ENCODE measurements at places on chromosomes 4 and X.

GRCh38 chr4:189548484-189549125 is 392.1 kb upstream of the FRG1 start:
- no peak overlapping the region for H3K27ac ChIP-seq
- no peaks in the 10 kb centered on the region for H3K27me3 ChIP-seq
- H3K4me1 ChIP-seq, result no peaks in the 10 kb centered on the region
- no peak overlapping the region for H3K4me3 ChIP-seq

DNA sequence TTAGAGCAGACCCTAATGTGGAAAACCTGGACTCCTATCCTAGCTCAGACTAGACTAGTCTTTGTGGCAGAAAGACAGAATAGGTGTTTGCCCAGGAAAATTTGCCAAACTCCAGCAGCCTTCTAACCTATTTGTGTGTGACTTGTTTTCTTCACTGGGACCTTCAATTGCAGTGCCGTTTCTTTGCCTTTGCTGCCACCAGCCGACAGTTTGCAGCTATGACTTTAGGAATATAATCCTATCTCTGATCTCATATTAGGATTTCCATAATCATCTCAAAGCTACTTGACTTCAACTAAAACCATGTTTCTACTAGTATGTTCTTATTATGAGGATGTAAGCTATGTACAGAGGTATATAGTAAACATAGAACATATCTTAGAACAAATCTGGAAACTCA is 60.2 kb upstream of the PGAM4 start:
- DNase-seq, result peak; percentile 0
- H3K27me3 ChIP-seq, result no peaks in the 10 kb centered on the region
- no peak overlapping the region for H3K27ac ChIP-seq
- no peaks in the 10 kb centered on the region for H3K4me1 ChIP-seq

GRCh38 chr4:110851989-110852388 is 229.1 kb upstream of the PITX2 start:
- no peaks in the 10 kb centered on the region for H3K36me3 ChIP-seq
- no peak overlapping the region for H3K27ac ChIP-seq
- H3K4me1 ChIP-seq, result no peaks in the 10 kb centered on the region
- H3K4me3 ChIP-seq, result no peak overlapping the region

DNA sequence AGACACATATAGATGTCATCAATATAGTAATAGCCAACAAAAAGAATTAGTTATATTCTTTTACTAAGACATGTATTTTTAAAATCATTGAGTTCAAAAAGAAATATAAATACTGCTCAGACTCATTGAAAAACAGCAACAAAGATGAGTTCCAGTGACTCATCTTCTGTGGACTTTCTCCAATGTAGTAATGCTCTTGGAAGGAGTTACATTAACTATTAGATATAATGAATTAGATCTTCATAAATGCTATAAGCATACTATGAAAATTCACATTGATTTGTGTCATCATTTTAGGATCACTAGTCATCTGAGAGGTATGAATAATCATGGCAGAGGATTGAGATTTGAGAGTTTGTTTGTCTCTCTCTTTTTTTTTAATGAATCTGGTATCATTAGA is 547.8 kb upstream of the PCDH7 start:
- H3K36me3 ChIP-seq, result no peaks in the 10 kb centered on the region
- no peak for DNase-seq
- no peak overlapping the region for H3K4me3 ChIP-seq

GRCh38 chrX:19643203-19643602 is 127.9 kb upstream of the MAP3K15 start:
- DNase-seq, result no peak
- no peak overlapping the region for H3K4me3 ChIP-seq
- no peaks in the 10 kb centered on the region for H3K27me3 ChIP-seq
- H3K36me3 ChIP-seq, result no peaks in the 10 kb centered on the region
- H3K4me1 ChIP-seq, result no peaks in the 10 kb centered on the region

DNA sequence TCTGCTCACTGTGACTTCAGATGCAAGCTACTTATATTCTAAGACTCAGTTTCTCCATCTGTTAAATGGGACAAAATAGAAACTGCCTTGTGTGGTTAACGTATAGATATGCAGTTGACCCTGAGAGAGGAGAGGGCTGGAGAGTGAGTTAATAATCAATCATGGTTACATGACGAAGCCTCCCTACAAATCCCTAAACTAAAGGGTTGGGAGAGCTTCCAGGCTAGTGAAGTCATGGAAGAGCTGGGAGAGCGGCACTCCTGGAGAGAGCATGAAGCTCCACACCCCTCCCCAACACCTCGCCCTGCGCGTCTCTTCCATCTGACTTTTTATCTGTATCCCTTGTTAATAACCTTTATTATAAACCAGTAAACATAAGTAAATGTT is 138.5 kb upstream of the FAM9B start:
- no peak overlapping the region for H3K4me3 ChIP-seq
- no peaks in the 10 kb centered on the region for H3K27me3 ChIP-seq
- no peak overlapping the region for H3K27ac ChIP-seq
- no peaks in the 10 kb centered on the region for H3K36me3 ChIP-seq

GRCh38 chrX:138345801-138346200 is 365.7 kb downstream of the FGF13 start:
- no peaks in the 10 kb centered on the region for H3K4me1 ChIP-seq
- no peak for DNase-seq
- no peak overlapping the region for H3K27ac ChIP-seq
- no peaks in the 10 kb centered on the region for H3K36me3 ChIP-seq
- H3K4me3 ChIP-seq, result no peak overlapping the region

DNA sequence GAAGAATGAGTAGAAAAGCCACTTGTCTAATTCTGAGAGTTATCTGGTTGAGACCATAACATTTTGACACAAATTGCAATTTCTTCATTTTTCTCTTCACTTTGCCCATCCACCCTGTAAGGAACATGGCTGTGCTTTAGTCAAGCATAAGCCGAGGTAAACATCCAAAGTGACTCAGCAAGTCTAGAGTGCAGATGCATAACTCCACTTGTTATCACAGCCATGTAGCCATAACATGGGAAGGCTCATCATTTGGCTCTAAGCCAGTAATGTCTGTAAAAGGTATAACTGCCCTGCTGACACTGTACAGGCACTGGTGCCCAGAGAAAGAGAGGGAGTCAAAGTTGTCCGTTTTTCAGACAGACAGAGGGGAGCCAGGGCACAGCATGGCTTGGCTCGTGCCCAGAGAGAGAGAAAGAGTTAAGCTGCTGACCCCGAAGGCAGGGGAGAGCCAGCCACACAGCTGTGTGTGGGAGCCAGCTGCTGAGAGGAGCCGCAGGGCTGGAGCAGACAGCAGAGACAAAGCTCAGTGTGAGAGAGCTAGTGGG is 76.9 kb upstream of the EXOC1L start:
- H3K4me1 ChIP-seq, result no peaks in the 10 kb centered on the region
- peak; percentile 8 for DNase-seq

- no peaks in the 10 kb centered on the region for H3K4me1 ChIP-seq
- H3K27me3 ChIP-seq, result no peaks in the 10 kb centered on the region
- DNase-seq, result no peak
- H3K36me3 ChIP-seq, result no peaks in the 10 kb centered on the region
Measured at GRCh38 chr4:99404595-99405287, 30.4 kb downstream of the ADH7 start.

GRCh38 chrX:39199429-39199828 is 398.2 kb downstream of the MID1IP1 start:
- no peaks in the 10 kb centered on the region for H3K27me3 ChIP-seq
- DNase-seq, result no peak
- H3K4me1 ChIP-seq, result no peaks in the 10 kb centered on the region
- H3K36me3 ChIP-seq, result no peaks in the 10 kb centered on the region
- H3K4me3 ChIP-seq, result no peak overlapping the region

DNA sequence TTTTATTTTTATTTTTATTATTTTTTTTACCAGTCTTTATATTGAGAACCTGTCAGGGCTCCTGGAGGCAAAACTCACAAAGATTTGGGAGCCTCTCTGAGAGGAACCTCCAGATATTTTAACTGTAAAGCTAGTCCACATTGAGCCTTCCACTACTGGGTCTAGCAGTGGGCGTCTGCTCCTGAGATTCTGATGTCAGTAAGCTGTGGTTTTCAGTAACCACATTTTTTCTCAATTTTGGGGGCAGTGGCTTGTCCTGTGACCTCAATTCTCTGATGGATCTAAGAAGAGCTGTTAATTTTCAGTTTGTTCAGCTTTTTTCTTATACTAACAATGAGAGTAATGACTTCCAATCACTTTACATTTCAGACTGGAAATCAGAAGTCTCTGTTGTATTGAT is 23.6 kb upstream of the GPRASP1 start:
- H3K27me3 ChIP-seq, result no peaks in the 10 kb centered on the region
- no peak for DNase-seq
- H3K36me3 ChIP-seq, result no peaks in the 10 kb centered on the region
- no peak overlapping the region for H3K4me3 ChIP-seq
- H3K27ac ChIP-seq, result no peak overlapping the region

- no peak overlapping the region for H3K4me3 ChIP-seq
- H3K27ac ChIP-seq, result peak overlapping the region; percentile 36
- no peaks in the 10 kb centered on the region for H3K27me3 ChIP-seq
- H3K36me3 ChIP-seq, result no peaks in the 10 kb centered on the region
- no peak for DNase-seq
Measured at GRCh38 chrX:114071412-114071811, 512.5 kb upstream of the HTR2C start.

DNA sequence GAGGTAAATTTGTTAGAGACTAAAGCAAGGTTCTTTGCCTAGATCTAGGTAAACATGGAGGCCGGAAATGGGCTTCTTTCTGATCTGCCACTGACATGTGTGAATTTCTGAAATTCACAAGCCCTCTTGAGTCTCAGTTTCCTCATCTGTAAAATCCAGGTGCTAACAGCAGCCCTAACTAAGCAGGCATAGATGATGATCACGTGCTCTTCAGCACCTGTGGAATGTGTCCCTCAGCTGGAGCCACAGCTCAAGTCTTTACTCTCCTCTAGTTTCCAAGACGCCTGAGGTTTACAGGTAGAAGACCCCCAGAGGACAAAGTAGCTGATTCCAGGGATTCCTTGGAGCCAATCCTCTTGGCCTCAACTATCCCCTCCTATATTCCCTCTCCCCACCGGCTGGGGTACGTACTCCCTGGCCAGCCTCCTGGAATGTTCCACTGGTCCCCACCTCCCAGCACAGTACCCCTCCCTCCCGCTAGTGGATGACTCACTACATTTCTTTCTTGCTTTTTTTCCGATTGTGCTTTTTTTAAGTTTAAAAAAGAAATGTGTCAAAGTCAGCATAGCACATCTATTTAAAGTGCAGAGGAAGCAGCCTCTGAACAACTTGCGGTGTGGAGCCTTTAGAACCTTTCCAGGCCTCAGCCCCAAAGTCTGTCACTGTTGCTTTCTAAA is 98.4 kb downstream of the PHKA2 start:
- peaks cover 7% of the 10 kb centered on the region for H3K27me3 ChIP-seq
- H3K4me3 ChIP-seq, result no peak overlapping the region
- H3K36me3 ChIP-seq, result no peaks in the 10 kb centered on the region
- H3K27ac ChIP-seq, result no peak overlapping the region
- no peaks in the 10 kb centered on the region for H3K4me1 ChIP-seq

DNA sequence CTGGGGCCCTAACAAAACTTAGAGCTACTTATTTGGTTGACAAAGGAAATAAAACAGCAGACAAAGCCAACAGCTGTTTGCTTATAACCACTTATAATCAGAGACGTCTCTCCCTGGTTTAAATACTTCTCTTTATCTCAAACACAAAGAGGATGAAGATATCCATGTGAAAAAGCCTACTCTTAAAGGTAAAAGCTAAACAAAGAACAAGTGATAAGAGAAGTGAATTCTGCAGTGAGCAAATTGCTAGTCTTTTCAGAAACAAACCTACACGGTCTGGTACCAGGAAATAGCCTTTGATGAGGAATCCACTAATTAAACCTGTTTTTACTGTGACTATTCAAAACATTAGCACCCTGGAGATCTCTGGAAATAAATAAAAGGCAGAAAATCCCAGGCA is 46.7 kb downstream of the GRIA3 start:
- no peak for DNase-seq
- no peaks in the 10 kb centered on the region for H3K36me3 ChIP-seq
- H3K4me3 ChIP-seq, result no peak overlapping the region
- H3K4me1 ChIP-seq, result no peaks in the 10 kb centered on the region
- H3K27ac ChIP-seq, result no peak overlapping the region

DNA sequence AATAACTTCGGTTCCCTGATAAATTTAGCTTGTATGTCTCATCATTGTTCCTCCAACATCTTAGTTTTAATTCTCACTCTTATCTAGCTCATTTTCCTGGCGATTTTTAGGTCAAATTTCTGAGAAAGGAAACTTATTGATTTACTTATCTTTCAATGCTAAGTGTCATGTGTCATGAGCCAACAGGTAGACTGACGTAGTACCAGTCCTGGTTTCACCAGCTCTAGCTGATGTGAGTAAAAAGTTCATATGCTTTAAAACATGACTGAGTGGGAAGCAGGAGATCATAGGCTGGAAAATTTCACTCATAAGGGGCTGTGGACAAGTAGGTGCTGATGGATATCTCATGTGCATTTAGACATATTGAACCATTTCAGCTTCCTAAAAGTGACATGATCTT is 441.7 kb upstream of the NR3C2 start:
- no peak for DNase-seq
- no peaks in the 10 kb centered on the region for H3K4me1 ChIP-seq
- no peaks in the 10 kb centered on the region for H3K27me3 ChIP-seq
- no peak overlapping the region for H3K27ac ChIP-seq
- H3K4me3 ChIP-seq, result no peak overlapping the region

DNA sequence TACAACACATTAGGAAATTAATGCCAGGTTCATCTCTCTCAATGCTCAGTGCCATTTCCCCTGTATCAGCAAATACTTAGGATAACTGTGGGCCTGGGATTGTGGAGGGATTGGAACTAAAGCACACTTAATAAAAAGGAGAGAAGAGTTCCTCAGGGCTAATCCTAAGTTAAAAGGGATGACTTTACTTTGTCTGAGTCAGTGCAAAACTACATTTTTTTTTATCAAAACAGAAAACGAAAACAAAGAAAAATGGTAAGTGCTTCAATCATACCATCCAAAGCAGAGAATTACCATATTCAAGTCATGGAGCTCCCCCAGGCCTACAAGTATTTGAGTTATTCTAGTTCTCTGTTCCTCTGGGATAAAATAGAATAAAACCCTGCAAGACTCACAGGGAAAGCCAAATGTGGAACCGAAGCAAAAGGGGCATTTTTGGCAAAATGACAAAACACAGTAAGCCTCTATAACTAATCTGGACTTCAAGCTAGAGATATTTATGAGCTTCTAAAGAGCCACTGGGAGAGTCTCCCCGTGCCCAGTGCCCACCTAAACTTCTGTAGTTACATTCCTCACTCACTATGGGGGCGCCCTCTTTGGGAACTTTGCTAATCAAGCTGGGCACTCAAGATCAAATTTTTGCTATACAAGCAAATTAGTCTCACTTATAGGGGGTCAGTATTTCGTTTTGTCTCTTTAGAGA is 53.4 kb downstream of the PALLD start:
- DNase-seq, result no peak
- H3K27ac ChIP-seq, result no peak overlapping the region
- H3K4me1 ChIP-seq, result no peaks in the 10 kb centered on the region

All from neuronal stem cell (in vitro differentiated cells).